Activated CD4-positive, alpha-beta T cell treated with anti-CD3 and anti-CD28 coated beads, Interleukin-2, Interleukin-6, amounts not matched to agents 100 ng/mL and 50 ng/mL, durations not matched to agents 16 hours and 8 hours (primary cell): ENCODE measurements at places on chromosomes 6 and 20.

DNA sequence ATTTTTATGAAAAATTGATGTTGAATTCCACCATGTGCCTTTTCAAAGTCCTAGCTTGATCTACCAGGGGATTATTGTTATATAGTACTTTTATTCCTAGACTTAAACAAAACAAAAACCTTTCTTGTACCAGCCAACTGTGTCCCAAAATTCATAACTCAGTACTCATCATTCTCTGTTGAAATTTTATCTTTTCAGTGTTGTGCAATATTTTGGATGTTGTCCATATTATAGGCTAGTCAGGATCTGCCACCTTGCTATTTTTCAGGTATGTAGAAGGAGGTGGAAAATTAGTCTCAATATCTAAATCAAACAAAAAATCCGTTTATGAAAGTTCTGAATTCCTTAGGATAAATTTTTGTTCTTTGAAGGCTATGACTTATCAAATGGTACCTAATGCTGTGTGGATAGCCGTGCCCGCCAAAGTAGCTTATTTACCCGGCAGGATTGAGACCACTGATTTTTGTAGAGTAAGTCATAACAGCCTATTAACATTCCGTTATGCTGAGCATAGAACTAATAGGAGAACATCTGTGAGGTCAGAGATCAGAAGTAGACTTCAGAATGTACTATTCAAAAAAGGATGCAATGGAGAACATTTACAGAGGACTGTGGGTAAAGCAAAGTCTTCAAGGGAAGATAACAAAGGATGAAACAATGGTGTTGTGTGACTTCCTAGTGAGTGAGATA, 304.7 kb downstream of the SOX4 start:
- DNase-seq = no peak

DNA sequence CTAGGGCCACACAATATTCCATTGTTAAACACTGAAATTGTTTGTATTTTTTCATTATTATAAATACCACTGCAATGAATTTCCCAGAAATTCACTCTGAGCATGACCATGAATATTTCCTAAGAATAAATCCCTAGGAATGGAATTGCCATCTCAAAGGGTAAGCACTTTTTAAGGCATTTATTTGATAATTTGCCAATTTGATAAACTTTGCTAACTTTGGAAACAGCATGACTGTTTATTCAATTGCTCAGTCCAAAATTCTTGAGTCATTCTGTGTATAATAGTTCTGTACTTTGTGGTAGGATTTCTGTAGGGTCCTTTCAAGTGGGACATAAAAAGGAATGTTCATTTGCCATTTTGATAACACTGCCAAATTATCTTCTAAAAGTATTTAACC, 44.2 kb upstream of the TOX2 start:
- no peak for DNase-seq

GRCh38 chr6:105667056-105667455, 264.2 kb upstream of the PREP start:
- no peak for DNase-seq

- no peak for DNase-seq
Measured at GRCh38 chr6:157434349-157435033, 53.5 kb downstream of the ZDHHC14 start.

DNA sequence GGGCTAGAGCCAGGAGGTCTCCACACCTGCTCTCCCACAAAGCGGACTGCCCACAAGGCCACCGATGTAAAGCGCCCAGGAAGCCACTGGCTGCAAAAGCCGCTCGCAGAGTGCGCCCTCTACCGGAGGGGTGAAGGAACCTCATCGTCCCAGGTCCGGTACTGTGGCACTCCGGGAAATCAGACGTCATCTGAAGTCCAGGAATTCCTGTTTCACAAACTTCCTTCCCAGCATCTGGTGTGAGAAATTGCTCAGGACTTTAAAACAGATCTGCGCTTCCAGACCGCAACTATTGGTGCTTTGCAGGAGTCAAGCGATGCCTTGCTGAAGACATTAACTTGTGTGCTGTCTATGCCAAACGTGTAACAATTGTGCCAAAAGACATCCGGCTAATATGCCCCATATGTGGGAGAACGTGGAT, 115.1 kb upstream of the ARID1B start:
- no peak for DNase-seq

GRCh38 chr6:158411998-158412397, 99.7 kb downstream of the TULP4 start:
- no peak for DNase-seq

DNA sequence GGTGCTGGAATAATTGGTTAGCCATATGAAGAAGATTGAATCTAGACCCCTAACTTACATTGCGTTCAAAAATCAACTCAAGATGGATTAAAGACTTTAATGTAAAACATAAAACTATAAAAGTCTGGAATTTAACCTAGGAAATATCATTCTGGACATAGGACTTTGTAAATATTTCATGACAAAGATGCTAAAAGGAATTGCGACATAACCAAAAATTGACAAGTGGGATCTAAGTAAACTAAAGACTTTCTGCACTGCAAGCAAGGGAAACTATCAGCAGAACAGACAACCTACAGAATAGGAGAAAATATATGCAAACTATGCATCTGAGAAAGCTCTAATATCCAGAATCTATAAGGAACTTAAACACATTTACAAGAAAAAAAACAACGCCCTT, 45.5 kb upstream of the SLC35F1 start:
- no peak for DNase-seq

- no peak for DNase-seq
Measured at GRCh38 chr6:21715180-21715579, 121.6 kb downstream of the SOX4 start.

GRCh38 chr6:3512832-3513231, 56.0 kb upstream of the SLC22A23 start:
- no peak for DNase-seq

GRCh38 chr6:4922488-4923037, 81.3 kb downstream of the RPP40 start:
- DNase-seq = no peak

GRCh38 chr6:38378801-38379200, 260.9 kb downstream of the BTBD9 start:
- DNase-seq = no peak

- DNase-seq = no peak
Measured at GRCh38 chr20:25103526-25103925, 21.6 kb upstream of the VSX1 start.

DNA sequence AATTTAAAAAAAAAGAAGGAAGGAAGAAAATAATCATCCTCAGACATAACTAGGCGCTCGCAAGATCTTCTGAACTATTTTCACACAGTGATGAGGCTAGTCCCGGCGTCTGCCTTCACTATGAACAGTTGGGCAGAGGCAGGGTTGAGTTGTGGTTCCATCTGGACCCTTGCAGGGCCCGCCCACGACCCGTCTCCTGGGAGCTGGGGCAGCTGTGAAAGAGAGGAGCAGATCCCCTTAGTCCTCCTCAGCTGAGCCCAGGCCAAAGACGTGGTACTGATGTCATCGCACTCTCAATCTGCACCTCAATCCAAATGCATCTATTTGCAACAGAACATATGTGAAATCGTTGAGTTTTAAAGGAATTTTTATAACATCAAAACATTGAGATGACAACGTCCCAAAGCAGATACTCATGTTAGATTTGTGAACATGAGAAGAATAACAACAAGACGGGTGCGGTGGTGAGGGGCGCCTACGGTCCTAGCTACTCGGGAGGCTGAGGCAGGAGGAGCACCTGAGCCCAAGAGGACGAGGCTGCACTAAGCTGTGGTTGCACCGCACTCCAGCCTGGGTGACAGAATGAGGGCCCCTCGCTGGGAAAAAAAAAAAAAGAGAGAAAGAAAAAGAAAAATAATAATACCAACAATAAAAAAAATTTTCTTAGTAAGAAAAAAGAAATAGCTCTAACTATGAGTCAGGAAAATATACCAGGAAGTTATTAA, 15.3 kb downstream of the TCFL5 start:
- no peak for DNase-seq

GRCh38 chr6:90820436-90820835, 233.6 kb upstream of the MAP3K7 start:
- no peak for DNase-seq

- no peak for DNase-seq
Measured at GRCh38 chr6:103139377-103139776, 1720.3 kb downstream of the HACE1 start.

DNA sequence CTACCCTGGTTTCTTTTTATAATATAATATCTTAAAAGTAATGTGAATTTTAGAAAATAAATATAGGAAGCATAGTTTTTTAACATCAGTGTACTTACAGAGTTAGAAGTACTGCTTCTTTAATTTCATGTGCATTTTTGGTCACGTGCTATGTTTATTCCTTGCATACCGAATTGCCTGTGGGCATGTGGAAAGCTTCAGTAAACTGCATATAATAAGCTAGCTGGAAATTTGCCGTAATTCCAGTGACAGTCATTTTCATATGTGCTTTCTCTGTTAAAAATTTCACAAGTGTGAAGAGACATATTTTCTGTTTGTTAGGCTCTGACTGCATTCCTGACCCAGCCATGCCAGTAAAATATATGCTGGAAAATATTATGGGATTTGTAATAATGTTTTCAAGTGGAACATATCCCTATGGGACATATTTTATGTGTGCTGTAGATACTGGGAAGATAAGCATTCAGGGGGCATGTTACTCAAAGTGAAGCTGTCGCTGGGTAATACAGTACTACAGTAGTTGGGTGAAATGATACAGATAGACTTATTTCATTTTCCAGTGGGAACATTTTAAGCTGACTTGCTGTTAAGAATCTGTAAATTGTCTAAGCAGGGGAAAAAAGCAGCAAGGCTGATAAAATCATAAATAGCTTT, 616.7 kb downstream of the FRK start:
- no peak for DNase-seq

GRCh38 chr20:38226553-38226952, 34.0 kb downstream of the KIAA1755 start:
- no peak for DNase-seq

GRCh38 chr6:69868961-69869360, 2.6 kb downstream of the COL19A1 start:
- no peak for DNase-seq

DNA sequence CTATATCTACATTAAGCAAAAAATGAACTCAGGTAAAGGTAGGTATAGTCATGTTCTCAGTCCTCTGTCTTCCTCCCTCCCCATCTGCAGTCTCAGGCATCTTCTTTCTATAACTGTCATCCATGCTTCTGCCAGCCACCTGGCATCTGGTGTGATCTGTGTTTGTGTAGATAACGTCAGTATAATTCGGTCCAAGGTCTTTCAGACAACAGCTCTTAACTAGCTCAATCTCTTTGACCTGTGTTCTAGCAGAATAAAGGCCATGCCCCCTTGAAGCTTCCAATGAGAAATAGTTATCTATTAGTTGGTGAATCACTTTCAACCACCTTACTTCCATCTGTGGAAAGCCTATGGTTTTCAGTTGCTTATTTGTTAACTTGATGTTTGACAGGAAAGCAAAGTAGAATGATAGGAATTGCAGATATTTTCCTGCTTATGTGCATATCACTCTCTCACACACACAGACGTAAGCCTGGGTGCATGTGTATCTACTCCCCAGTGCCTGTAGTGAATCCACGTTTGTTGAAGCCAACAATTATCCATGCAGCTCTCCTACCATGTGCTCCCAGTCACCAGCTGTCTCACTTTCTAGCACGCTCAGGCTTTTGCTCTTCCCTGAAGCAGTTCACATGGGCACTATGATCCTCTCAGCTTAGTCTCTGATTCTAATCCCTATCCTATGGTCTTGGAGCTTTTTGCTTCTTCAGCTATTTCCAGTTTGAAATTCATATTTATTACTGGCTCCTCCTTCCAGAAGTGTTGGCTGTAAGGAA, 433.7 kb upstream of the MANEA start:
- DNase-seq = no peak
